ENCODE measurements at places on chromosomes 12 and 14.

DNA sequence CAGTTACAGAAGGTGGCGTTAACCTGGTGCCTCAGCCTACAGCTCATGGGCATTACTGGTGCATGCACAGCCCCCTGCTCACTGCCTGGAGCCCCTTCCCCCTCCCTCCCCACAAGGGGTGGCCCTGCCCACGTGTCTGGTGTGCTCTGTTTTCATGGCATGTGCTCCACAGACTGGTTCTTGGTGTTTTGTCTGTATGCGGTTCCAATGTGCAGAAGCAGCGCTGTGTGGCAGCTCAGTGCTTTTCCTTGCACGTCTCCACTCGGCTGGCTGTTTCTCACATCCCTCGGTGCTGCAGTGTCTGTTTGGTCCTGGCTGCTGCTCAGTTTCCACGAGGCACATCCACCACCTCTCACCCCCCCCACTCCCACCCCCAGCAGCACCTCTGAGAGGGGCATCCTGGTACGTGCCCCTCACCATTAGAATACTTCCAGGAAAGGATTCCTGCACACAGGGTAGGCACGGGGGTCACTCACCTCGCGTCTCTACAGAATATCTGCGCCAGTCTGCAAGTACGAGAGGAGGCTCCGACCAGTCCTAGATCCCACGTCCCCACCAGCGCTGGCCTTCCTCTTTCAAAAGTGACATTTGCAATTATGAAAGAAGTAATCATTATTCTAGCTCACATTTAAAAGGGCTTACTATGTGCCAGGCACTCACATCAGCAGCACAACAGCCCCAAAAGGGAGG lies 27.1 kb downstream of the DIO3 start:
- peak; percentile 7 for DNase-seq

DNA sequence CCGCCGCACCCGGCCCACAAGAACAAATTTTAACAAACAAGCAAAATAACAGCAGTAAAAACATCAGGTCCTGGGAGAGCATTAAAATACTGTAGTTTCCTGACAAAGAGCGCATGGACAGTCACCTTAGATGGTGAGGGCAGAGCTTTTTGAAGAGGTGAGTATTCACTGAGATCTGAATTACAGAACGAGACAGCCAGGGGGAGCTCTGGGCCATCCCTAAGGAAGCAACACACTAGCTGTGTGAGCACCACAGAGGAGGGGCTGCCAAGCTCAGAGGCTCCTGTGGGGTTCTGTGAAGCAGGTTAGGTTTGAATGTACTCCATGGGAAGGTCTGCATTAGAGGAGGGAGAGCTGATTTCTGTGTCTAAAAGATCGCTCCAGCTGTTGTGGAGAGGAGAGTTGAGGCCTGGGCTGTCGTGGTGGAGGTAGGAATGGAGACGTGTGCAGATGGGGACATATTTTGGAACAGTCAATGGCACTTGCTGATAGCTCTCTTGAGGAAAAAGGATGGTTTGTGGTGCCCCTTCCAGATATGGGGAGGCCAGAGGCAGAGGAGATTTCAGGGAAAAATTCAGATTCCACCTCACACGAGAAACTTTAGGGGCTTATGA lies 72.9 kb downstream of the TRAFD1 start:
- DNase-seq: peak; percentile 43

GRCh38 chr12:88399811-88400210 lies 180.5 kb downstream of the KITLG start:
- no peak for DNase-seq

DNA sequence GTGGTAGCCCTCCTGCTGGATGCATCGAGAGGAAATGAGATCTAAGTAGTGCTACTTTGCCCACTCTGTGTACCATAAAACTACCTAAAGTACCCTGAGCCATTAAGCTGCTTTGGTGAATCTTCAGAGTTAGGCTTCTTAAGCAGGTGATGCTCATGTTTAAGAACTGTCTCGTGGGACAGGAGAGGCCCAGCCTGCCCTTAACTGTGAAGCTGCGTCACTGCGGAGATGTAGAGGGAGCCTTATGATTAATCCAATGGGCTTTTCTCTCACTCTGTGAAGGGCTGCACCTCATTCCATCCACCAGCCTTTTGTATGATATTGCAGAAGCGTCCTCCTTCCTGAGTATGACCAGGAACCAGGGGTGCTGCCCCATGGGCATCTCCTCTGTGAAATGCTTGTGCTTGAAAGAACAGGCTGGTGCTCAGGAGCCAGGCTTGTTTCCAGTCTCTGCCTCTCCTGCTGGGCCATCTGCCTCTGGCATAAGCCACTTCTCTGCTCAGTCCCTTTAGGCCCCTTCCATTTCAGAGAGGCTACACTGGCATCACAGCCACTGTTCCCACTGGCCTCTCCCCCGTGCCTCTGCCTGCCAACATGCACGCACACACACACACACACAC lies 6.8 kb upstream of the CCDC177 start:
- no peak for DNase-seq

GRCh38 chr14:102805371-102805891 lies 28.2 kb downstream of the TRAF3 start:
- DNase-seq: no peak

- DNase-seq: no peak
These were observed 969.1 kb upstream of the NOVA1 start for GRCh38 chr14:27566843-27567382.

DNA sequence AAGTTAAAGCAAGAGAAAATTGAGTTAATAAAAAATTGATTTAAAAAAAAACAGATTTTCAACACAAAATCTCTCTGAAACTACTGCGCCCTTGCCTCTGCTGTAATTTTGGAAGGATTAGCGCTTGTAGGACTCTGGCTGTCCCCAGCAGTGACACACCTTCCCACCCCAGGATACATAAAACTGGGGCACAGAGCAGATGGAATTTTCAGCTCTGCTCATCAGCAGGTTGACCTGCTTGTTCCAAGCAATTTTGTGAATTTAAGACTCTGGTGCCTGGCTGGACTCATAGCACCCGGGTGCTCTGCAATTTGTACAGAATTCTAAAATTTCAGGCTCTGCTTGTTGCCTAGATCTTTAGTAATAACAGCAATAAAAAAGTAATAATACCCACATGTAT lies 257.8 kb upstream of the GARIN6 start:
- DNase-seq: no peak

- no peak for DNase-seq
These were observed 4.8 kb downstream of the RPL10L start for GRCh38 chr14:46646796-46647195.

DNA sequence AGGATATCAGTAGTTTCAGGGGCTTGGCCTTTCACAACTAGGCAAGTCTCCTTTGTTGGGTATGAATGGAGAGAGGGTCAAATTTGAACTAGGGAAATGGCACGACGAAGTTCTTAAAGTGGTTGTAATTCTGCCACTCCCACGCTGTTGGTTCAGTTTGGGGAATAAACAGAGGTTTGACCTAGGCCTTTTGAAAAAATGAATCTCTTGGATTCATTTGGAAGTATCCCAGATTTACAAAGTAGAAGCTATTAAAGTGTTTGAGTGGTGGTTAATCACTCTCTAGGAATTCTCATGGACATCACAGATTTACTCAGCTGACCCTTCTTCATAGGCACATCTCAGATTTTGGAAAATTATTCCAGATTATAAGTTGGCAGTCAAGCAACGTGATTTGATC lies 14.8 kb downstream of the BATF start:
- DNase-seq: no peak

GRCh38 chr14:77426396-77426795 lies 3.1 kb upstream of the NOXRED1 start:
- DNase-seq: no peak

GRCh38 chr14:103594265-103594664 lies 31.5 kb downstream of the COA8 start:
- peak; percentile 47 for DNase-seq

- DNase-seq: no peak
These were observed 11.5 kb downstream of the COL2A1 start for GRCh38 chr12:47992776-47993175.

DNA sequence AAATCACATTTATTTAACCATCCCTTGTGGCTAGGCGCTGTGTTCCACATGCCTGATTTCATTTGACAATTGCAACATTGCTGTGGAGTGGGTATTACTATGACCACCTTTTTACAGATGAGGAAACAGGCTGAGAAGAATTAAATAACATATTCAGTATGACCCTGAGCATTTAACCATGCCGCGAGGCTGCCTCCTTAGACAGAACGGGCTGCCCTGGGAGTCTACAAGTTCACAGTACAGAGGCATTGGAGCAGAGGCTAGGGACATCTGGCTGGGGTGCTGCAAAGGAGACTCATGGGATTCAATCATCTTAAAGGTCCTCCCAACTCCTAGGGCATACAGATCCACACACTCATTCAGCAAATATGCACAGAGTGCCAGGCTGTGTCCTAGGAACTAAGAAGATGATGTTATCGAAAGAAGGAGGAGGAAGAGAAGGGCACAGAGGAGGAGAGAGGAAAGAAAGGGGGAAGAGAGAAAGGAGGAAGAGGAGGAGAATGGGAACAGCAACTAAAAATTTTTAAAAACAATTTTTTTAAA lies 164.7 kb upstream of the CCND2 start:
- DNase-seq: no peak

GRCh38 chr14:35565871-35566464 lies 32.0 kb downstream of the INSM2 start:
- no peak for DNase-seq

DNA sequence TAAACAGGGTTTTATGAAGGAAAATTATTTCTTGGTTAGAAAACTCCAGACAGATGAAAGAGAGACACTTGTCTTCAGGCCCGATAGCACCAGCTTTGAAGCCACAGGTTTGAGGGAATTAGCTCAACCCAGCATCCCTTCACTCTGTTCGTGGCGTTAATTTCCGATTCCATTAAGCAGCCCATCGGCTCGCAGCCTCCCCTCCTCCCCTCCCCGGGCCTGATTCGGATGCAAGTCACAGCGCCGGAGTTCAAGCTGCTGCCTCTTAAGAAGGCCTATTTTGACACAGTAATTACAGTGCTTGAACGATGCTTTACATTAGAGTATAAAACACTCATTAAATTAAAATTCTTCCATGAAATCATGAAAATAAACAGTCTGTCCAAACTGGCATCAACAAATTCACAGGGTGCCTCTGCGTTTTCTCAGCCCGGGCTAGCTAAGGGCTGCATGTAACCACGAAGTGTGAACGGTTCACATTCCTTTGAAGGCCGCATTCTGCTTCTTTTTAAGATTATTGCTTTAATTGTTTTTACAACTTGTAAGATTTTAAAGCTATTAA lies 145.8 kb downstream of the DICER1 start:
- no peak for DNase-seq

DNA sequence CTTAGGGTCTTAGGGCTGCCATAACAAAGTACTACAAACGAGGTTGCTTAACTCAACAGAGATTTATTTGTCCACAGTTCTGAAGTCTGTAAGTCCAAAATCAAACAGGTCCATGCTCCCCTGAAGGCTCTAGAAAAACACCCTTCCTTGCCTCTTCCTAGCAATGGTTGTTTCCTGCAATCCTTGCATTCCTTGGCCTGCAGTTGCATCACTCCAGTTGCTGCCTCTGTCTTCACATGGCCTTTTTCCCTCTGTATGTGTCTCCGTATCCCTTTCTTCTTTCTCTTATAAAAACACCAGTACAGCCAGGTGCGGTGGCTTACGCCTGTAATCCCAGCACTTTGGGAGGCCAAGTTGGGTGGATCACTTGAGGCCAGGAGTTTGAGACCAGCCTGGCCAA lies 17.4 kb downstream of the KCNMB4 start:
- DNase-seq: no peak

GRCh38 chr14:24416254-24416931 lies 13.1 kb downstream of the CBLN3 start:
- peak; percentile 29 for DNase-seq

- DNase-seq: no peak
These were observed 45.8 kb upstream of the TMED10 start for GRCh38 chr14:75222208-75222701.

DNA sequence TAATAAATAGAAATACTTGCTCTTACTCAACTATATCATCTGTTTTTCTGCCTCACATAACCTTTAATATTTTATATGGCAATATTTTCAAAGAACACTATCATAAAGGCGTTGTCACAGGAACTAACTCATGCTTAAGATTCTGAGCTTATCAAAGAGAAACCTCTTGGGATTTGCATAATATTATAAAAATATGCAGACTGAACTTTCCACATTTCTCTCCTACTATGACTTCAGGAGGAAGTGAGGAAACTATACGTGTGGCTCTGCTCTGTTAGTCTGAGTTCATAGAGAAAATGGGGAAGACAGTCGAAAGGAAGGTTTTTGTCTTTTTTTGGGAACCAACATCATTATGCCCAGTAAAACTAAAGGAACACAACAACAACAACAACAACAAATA lies 124.7 kb downstream of the GARIN6 start:
- DNase-seq: no peak

Measured in right hindlimb (tissue), 1 donor.